IMR-90 (cell line): ENCODE measurements at places on chromosomes 12 and 14.

GRCh38 chr14:22096514-22096895, 422.9 kb upstream of the OR4E1 start:
- no peak for DNase-seq

DNA sequence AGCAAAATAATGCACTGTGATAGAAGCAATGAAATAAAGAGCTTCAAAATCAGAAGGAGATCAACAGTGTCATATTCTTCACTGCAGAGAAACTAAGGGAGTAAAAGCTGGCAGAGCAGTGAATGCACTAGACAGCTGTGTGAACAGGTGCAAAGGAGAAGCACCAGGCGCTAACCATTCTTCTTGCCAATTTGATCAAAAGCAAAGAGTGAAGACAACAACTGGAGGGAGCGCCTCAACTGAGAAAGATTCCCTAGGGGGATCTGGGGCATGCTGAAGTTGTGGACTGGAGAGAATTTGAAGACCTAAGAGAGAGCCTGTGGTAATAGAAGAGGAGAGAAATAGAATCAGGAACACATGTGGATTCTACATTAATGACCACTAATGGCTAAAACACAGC, 50.4 kb upstream of the OVCH1 start:
- DNase-seq = no peak

- DNase-seq = no peak
Measured at GRCh38 chr14:42480255-42480654, 873.6 kb downstream of the LRFN5 start.

DNA sequence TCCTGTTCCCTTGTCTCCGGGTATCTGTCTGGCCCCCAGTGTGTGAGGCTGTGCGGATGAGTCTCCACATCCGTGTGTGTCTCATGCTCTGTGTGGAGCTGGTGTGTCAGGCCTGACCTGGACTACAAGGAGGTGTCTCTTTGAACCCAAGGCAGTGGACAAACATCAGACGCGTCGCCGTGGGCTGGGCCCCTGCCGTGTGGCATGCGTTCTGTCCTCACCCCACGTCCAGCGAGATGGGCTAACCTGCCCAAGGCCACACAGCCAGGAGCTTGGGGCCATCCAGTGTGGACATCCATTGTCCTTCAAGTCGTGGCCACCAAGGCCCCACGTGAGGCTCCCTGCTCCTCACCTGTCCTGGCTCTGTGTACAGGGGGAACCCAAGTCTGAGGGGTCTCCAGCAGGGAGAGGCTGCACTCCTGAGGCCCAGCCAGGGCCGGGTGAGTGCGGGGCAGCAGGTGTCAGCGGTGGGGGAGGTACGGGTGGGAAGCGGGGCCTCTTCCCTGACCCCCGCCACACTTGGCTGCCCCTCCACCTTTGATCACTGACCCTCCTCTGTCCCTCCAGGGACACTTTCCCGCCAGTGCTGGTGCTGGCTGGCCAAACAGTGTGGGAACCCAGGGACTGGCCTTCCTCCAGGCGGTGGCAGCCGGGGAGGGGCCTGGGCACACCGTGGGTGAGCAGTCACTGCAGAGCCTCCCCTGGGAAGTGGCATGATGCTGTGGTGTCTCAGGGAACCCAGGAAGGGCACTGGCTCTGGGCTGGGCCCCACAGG, 48.5 kb downstream of the CYP46A1 start:
- no peak for DNase-seq
